ENCODE measurements at places on chromosomes 7 and 10. TPM values are rescaled to one million over a fixed set of nuclear protein-coding genes. Genes with fewer than 3 reads are reported as not detected.

SFRP5 gene
- not detected for total RNA-seq

TBX20 gene
- total RNA-seq, result 0.15 TPM

BAG3 gene
- total RNA-seq, result 30.4 TPM

DNA sequence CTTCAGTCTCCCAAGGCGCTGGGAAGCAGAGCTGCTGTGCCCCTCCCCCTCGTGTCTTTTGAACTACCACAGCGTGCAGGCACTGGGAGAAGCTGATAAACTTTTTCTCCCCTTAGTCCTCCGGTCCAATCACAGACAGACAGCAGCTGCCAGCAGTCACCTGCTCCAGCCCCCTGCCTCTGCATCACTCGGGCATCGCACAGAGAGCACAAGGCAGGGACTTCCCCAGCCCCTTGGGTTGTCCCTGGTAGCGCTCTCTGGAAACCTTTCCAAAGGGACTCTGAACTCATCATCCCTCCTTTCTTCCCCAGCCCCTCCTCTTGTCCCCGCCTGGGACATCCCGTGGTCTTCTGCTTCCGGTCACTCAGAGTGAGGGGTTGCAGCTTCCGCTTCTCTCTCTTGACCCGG, 1.4 kb upstream of the NEUROG3 start:
- peaks cover 88% of the 10 kb centered on the region for H3K27me3 ChIP-seq
- no peak overlapping the region for H3K27ac ChIP-seq
- DNase-seq, result no peak
- no peak overlapping the region for H3K4me3 ChIP-seq

ADAM12 gene
- not detected for total RNA-seq

GRCh38 chr7:149690688-149691446, 82.5 kb downstream of the ZNF467 start:
- no peak for DNase-seq
- H3K36me3 ChIP-seq, result no peaks in the 10 kb centered on the region
- H3K27ac ChIP-seq, result no peak overlapping the region
- H3K27me3 ChIP-seq, result peaks cover 47% of the 10 kb centered on the region

CTBP2 gene
- 0.39 TPM for total RNA-seq

GRCh38 chr7:24826662-24827020, 69.4 kb upstream of the GSDME start:
- H3K27ac ChIP-seq, result no peak overlapping the region
- DNase-seq, result no peak
- H3K4me1 ChIP-seq, result peaks cover 86% of the 10 kb centered on the region
- no peaks in the 10 kb centered on the region for H3K27me3 ChIP-seq
- peaks cover 72% of the 10 kb centered on the region for H3K36me3 ChIP-seq

DNA sequence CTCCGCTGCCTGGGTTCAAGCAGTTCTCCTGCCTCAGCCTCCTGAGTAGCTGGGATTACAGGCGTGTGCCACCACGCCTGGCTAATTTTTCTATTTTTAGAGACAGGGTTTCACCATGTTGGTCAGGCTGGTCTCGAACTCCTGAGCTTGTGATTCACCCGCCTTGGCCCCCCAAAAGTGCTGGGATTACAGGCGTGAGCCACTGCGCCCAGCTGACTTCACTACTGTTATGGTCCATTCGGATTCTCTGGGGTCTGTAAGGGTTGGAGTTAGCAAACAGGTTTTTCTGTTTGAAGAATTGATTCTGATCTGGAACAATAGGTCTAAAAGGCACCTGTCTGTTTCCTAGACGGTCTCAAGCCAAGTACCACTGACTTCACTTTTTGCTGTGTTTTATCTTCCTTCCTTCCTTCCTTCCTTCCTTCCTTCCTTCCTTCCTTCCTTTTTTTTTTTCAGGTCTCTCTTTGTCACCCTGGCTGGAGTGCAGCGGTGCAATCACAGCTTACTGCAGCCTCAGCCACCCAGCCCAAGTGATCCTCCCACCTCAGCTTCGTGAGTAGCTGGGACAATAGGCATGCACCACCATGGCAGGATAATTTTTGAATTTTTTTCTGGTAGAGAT, 192.2 kb downstream of the CAMK1D start:
- H3K36me3 ChIP-seq, result peaks cover 13% of the 10 kb centered on the region
- H3K27ac ChIP-seq, result no peak overlapping the region
- H3K27me3 ChIP-seq, result peaks cover 4% of the 10 kb centered on the region
- H3K4me3 ChIP-seq, result no peak overlapping the region
- no peak for DNase-seq
- H3K4me1 ChIP-seq, result peaks cover 8% of the 10 kb centered on the region

OR2F1 gene
- total RNA-seq, result not detected

- DNase-seq, result no peak
- no peak overlapping the region for H3K27ac ChIP-seq
- H3K27me3 ChIP-seq, result no peaks in the 10 kb centered on the region
- no peak overlapping the region for H3K4me3 ChIP-seq
Measured at GRCh38 chr7:24956021-24956420, 24.0 kb downstream of the OSBPL3 start.

DNA sequence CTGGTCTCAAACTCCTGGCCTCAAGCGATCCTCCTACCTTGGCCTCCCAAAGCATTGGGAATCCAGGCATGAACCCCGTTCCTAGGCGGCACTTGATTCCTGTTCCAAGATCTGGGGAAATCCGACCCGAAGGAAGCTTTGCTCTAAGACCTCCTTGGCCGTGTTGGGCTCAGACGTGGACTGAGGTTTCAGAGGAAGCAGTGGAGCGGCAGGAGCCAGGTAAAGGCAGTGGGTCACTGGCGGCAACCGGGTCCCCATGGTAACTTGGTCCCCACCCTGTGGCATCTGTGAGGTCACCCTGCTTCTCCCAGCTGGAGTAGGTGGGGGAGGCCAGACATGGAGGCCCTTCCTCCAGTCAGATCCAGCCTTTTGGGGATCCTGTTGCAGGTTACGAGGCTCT, at the start of gene TMEM270:
TMEM270 (plus strand) TSS at position 301 of the 400 bp plus-strand sequence; CDS start at position 337, 36 bp downstream.
- H3K4me3 ChIP-seq, result no peak within 1 kb of the TSS
- H3K4me1 ChIP-seq, result peaks cover 1% of the 10 kb centered on the region
- no peaks in the 10 kb centered on the region for H3K36me3 ChIP-seq
- H3K27ac ChIP-seq, result no peak within 1 kb of the TSS
- peaks cover 16% of the 10 kb centered on the region for H3K27me3 ChIP-seq
- DNase-seq, result no peak

DNA sequence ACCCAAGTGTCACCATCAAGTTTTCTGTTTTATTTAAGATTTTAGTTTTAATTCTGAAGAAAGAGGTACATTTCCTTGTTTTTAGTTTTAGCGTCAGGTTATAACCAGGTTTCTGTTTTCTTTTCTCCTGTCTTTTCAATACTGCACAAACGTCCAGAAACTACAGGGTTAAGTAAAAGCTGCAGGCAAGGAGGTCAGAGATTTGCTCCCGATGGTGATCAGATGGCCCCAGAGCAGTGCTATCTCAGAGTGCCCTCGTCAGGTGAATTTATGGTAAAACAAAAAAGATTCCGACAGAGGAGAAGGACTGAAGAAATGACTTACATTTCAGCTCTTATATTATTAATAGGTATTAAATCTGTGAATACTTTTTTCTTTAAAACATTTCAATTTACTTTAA, 128.2 kb downstream of the STRA8 start:
- peaks cover 14% of the 10 kb centered on the region for H3K36me3 ChIP-seq
- no peak overlapping the region for H3K4me3 ChIP-seq
- H3K27me3 ChIP-seq, result peaks cover 5% of the 10 kb centered on the region
- H3K4me1 ChIP-seq, result peaks cover 5% of the 10 kb centered on the region
- DNase-seq, result no peak

- no peak overlapping the region for H3K4me3 ChIP-seq
- DNase-seq, result no peak
- H3K27me3 ChIP-seq, result no peaks in the 10 kb centered on the region
Measured at GRCh38 chr10:79129361-79129997, 60.7 kb downstream of the ZMIZ1 start.

ANLN gene
- 23.8 TPM for total RNA-seq

HOXA1 gene
- 0.16 TPM for total RNA-seq

GRCh38 chr10:17222329-17222728, 5.7 kb upstream of the VIM start:
- peaks cover 44% of the 10 kb centered on the region for H3K4me1 ChIP-seq
- DNase-seq, result no peak
- no peak overlapping the region for H3K27ac ChIP-seq
- H3K36me3 ChIP-seq, result peaks cover 34% of the 10 kb centered on the region
- no peak overlapping the region for H3K4me3 ChIP-seq

DNA sequence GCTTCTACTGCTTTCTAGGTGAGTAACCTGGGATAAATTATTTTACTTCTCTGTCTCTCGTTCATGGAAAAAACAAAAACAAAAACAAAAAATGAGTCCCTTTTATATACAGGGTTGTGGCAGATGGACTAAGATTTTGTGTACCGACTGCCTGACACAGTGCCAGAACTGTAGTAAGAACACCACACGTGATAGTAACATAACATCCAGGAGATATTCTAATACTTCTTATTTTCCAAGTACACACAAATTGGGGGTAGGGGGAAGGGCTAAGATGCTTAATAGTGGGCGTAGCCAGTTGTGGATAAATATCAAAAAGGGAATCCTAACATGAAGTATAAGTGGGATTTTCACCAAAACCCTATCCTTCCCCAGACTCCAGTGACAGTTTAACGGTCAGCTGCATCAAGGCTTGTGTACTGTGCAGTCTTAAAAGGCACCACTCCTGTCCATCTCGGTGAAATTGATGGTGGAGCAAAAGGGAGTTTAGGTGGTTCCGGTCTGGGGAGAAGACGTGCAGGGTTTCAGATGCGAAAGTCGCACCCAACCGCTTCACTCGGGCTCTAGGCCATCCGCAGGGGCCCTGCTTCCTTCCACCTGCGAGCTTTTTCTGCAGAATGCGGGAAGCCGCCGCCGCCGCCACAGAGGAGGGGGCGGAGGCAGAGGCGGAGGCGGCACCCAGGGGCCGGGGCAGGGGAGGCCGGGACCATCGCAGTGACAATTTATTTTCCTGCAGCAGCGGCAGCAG, at the start of gene STAMBPL1:
STAMBPL1 (plus strand) TSS at position 712 of the 748 bp plus-strand sequence. CDS start 21,464 bp downstream, outside the sequence.
- H3K27me3 ChIP-seq, result no peaks in the 10 kb centered on the region
- peak; percentile 80 for DNase-seq
- peak within 1 kb of the TSS; percentile 99 for H3K27ac ChIP-seq
- H3K4me3 ChIP-seq, result peak within 1 kb of the TSS; percentile 98
- peaks cover 66% of the 10 kb centered on the region for H3K4me1 ChIP-seq
- peaks cover 23% of the 10 kb centered on the region for H3K36me3 ChIP-seq

DNA sequence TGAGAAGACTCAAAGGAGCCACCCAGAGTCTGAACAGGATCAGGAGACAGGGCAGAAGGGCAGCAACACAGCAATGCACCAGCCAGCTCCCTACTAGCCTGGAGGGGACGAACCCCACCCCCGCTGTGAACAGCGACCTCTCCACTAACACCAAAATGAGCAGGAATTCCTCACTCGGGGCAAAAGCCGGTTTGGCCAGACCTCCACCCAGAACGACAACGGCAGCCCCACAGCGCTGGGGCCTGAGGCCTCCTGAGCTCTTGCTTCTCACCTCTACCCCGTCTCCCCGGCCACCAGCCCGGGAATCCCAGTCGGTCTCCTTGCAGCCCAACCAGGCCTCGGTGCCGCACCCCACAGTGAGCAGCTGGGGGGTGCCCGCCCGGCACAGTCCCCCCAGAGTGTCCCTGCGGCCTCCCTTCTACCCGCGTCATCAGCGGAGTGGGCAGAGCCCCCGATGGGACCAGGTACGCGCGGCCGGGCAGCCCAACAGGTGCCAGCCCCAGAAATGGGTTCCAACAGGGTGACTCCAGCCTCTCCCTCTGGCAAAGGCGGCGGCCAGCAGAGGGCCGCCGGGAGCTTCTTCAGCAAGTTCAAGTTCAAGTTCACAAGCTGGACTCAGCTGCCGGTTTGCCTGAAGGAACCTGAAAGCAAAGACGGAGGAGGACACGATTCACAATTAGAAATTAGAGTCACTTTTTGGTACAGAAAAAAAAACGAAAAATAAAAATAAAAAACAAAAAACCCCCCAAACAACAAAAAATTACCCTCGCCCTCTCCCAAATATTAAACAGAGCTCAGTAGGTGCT, 129.0 kb downstream of the MARCHF5 start:
- no peaks in the 10 kb centered on the region for H3K36me3 ChIP-seq
- DNase-seq, result no peak
- H3K27me3 ChIP-seq, result peaks cover 24% of the 10 kb centered on the region
- H3K4me3 ChIP-seq, result no peak overlapping the region
- H3K4me1 ChIP-seq, result peaks cover 13% of the 10 kb centered on the region
- no peak overlapping the region for H3K27ac ChIP-seq

DNA sequence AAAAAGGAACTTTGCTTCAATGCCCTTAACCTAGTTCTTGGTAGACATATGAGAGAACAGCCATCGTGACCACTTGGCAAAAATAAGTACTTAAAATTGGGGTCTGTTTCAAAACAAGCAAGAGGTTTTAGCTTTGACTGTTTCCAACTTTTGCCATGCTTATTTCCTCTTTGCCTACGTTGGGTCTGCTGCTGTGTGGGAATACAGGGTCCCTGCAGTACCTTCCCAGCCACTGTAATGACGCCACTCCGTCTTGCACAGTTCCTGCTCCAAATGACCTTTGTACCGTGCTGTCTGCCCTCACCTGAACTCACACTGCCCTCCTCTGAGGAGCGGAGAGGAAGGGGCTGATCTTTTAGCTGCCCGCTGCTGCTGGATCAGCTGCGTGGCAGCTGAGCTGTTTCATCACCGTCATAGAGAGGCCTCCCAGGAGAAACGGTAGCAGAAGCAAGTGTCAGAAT, 133.1 kb downstream of the MAPK8 start:
- peaks cover 2% of the 10 kb centered on the region for H3K27me3 ChIP-seq
- no peaks in the 10 kb centered on the region for H3K4me1 ChIP-seq
- no peak overlapping the region for H3K4me3 ChIP-seq
- no peak for DNase-seq
- H3K27ac ChIP-seq, result no peak overlapping the region

All from activated T-helper 1 cell treated with anti-CD3 and anti-CD28 coated beads, Interleukin-12 subunit alpha, Interleukin-12 subunit beta, Interleukin-2, Interleukin-4 antibody, amounts not matched to agents 30 ng/mL and 10 ng/mL and 1 ng/mL, durations not matched to agents 14 hours and 24 hours and 36 hours (primary cell).